ENCODE measurements at places on chromosomes 7 and 10.

GRCh38 chr7:22452960-22453558, 46.9 kb downstream of the STEAP1B start:
- no peak for DNase-seq

DNA sequence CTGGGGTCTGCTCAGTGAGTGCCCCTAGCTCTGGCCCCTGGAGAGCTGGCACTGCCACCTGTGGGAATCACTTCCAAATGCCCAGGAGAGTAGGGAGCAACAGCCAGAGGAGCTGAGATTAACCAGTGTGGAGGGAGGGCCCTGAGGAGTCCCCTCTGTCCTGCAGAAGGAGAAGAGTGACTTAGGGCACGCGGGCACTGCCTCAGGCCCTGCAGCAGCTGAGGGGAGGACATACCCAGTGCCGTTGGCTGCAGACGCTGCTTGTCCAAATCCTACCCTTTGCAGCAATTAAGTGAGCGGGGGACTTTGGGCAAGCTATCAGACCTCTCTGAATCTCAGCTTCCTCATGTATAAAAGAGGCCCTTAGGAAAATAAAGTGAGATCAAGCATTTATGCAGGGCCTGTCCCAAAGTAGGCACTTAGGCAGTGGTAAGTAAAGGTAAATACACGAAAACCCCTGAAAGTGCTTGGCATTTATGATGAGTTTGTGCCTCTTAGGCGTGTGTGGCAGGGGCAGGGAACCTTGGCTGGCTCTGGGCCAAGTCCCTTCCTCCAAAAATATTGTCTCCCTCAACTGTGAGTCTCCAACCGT, 16.9 kb downstream of the PRF1 start:
- DNase-seq, result no peak

DNA sequence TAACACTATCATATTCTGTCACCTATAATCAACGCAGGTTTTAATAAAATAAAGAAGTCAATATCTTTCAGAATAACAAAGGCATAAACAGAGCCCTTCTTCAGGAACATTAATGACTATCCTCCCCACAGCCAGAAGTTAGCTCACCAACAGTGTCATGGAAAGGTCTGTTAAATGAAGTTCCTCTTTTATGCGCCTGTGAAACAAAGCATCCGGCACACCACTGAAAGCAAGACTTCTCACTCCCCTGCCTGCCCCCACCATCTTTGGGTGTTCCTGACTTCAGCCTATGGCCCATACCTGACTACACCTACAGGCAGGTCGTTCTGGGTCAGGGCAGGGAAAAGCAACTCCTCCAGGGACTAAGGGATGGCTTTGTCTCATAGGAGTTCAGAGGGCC, 205.4 kb downstream of the FANK1 start:
- no peak for DNase-seq

DNA sequence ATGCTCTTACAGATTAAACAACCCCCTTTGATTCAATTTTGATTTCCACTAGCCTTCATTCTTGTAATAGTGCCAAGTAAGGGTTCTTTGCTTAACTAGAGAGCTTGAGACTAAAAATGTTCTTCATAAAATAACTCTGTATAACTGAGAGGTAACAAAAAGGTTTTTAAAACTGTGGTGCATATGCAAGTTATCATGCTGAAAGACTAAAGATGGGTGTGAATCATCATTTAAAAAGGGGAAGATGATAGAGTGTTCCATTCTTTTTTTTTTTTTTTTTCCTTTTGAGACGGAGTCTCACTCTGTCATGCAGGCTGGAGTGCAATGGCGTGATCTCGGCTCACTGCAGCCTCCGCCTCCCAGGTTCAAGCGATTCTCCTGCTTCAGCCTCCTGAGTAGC, 11.1 kb downstream of the MDFIC start:
- DNase-seq, result no peak

DNA sequence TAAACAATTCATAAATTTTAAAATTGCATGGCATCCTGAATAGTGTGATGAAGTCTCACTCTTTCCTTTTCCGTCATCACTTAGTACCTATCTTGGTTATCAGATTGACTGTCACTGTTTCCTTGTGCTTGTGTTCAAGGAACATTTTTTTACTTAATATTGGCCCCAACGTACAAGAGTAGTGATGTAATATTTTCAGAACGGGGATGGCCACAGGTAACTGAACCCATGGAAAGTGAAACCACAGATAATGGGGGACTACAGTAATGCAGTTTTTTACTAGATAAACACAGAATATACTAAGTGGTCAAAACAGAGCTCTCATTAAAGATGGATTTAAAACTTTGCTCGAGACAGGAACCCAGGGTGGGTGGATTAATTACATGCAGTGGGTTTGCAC, 85.4 kb downstream of the MACC1 start:
- no peak for DNase-seq

DNA sequence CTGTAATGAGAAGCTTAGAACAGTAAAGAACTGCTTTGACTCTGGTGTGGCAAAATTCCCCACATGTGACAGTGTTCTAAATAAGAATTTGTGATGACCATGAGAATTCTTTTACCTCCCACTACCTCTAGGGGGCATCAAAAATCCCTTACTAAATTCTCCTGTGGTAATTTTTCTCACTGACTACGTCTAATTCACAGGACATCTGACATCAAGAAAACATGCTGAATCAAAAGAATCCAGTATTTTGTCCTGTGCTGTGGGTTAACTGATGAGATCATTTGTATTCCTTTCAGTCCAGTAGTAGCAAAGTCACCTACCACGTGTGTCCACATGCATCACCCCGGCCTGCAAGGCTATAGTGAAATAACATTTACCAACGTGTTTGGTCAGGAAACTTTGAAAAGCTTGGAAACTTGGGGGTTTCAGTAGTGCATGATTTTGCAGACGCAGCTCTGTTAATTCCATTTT, 103.8 kb downstream of the ATE1 start:
- peak; percentile 16 for DNase-seq

DNA sequence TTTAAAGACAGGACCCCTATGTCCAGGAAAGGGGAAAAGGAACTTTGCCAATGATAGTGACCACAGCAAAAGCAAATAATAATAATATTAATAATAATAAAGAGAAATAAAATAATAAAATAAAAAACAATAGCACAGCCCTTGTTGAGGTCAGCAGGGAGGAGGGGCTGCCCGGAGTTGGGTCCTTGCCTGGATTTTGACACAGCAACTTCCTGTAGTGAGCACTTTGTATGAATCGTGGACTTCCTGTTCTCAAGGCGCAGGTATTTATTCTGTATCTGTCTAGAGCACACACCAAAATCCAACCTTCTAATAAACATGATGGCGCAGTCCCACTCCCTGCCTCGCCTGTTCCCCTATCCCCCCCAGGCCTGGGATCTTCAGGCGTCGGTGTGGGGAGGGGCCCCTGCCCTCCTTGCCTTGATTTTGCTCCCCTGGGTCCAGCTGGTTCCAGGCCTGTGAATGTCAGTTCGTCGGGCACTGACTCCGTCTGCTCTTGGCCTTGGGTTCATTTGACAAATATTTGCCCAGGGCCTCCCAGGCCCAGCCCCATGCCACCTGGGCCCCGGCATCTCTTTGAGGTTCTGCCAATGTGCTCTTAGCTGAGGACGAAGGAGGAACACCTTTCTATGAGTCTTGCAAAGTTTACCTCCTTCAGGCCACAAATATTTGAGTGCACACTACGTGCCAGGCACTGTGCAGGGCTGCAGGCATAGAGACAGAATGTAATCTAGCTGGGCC, 13.9 kb downstream of the TRIM8 start:
- DNase-seq, result peak; percentile 79

DNA sequence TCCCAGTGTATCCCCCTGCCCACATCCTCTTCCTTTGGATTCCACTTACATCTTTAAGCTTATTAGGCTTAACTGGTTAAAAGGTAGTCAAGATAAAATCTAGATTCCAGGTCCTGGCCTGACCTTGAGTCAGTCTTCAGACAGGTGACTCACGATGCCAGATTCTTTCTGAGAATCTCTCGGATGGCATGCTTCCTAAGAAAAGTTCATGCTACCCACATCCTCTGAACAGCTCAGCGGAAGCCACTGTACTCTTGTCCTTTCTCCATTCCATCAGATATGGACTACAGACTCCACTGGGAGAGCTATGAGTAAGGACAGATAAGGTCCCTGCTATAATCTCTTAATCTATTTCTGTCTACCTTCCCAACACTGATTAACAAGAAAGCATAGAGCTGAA, 43.4 kb downstream of the DNMBP start:
- DNase-seq, result no peak

DNA sequence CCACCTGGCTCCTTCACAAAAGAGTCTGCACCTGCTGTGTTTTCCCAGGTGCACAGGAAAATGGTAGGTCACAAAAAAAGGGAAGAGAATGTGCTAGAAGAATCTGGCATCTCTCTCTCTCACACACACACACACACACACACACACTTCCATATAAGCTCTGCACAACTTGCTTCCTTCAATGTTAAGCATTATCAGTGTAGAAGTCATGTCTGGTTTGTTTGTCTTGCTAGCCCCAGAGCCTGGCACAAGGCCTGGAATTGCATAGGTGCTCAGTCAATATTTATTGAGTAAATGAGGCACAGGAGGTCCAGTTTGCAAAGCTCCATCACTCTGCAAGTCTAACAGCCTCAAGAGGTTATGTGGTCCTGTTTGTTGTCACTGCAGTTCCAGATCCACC, 867.3 kb upstream of the AUTS2 start:
- DNase-seq, result no peak

Data from mucosa of descending colon (tissue), 3 donors.